Vagina (tissue), 2 donors: ENCODE measurements at places on chromosomes 3 and 15. TPM values are rescaled to one million over a fixed set of nuclear protein-coding genes. Genes with fewer than 3 reads are reported as not detected.
A peak's percentile ranks its signal among the peaks of the same experiment; 100 is the strongest.

SLC22A14 gene
- 0.49 TPM for total RNA-seq

ARL6 gene
- total RNA-seq: 15.7 TPM

ISLR2 gene
- total RNA-seq: 3.4 TPM

PP2D1 gene
- total RNA-seq: not detected

MORC1 gene
- total RNA-seq: not detected

DGKG gene
- 2.5 TPM for total RNA-seq

CLDN11 gene
- 136 TPM for total RNA-seq

IL17RE gene
- total RNA-seq: 15.2 TPM

FGF7 gene
- 137 TPM for total RNA-seq

DNA sequence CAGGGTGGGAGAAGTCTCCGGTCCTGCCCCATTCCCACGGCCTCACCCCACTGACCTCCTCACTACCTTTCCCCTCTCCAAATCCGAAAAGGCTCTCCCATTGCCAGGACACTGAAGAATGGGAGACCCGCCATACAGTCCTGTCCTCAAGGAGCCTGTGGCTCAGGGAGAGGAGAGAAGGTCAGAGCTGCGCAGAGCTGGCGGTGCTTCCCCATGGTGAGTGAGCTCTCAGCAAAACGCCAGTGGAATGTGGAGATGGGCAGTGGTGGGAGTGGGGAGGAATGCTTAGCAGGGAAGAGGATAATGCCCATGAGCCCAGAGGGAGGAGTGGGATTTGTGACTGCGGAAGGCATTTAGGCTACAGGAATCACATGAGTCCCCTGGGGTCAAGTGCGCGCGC is 20.1 kb downstream of the FAM43A start:
- no peak overlapping the region for H3K4me3 ChIP-seq
- H3K4me1 ChIP-seq: no peaks in the 10 kb centered on the region
- DNase-seq: no peak
- no peaks in the 10 kb centered on the region for H3K36me3 ChIP-seq
- H3K27me3 ChIP-seq: no peaks in the 10 kb centered on the region

- DNase-seq: no peak
- H3K4me3 ChIP-seq: no peak overlapping the region
- no peaks in the 10 kb centered on the region for H3K27me3 ChIP-seq
- H3K4me1 ChIP-seq: peaks cover 8% of the 10 kb centered on the region
These were observed 35.5 kb downstream of the CRTAP start for GRCh38 chr3:33149342-33149741.

DNA sequence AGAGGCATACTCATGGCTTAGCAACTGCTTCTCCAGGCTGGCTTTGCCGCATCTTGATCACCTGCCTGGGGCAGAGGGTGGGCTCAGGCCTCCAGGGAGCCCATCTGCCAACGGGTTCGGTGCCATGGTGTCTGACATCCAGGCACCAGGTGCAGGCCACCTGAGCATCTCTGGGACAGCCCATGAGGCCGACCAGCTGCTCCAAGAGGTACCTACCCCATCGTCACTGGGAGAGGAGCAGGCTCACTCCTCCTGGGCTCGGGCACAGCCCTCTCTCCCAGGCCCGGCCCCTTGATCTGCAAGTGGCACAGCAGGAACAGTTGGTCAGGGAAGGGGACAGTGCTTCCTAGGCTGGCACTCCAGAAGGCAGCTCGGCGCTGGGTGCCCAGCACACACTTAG is 21.9 kb downstream of the TPRA1 start:
- H3K27ac ChIP-seq: no peak overlapping the region
- H3K4me3 ChIP-seq: no peak overlapping the region
- no peak for DNase-seq
- H3K4me1 ChIP-seq: no peaks in the 10 kb centered on the region
- H3K36me3 ChIP-seq: peaks cover 24% of the 10 kb centered on the region
- no peaks in the 10 kb centered on the region for H3K27me3 ChIP-seq

- no peaks in the 10 kb centered on the region for H3K27me3 ChIP-seq
- no peak overlapping the region for H3K27ac ChIP-seq
- H3K4me3 ChIP-seq: no peak overlapping the region
- no peaks in the 10 kb centered on the region for H3K36me3 ChIP-seq
- peaks cover 15% of the 10 kb centered on the region for H3K4me1 ChIP-seq
These were observed 3.0 kb upstream of the TLNRD1 start for GRCh38 chr15:80997692-80998091.

DNA sequence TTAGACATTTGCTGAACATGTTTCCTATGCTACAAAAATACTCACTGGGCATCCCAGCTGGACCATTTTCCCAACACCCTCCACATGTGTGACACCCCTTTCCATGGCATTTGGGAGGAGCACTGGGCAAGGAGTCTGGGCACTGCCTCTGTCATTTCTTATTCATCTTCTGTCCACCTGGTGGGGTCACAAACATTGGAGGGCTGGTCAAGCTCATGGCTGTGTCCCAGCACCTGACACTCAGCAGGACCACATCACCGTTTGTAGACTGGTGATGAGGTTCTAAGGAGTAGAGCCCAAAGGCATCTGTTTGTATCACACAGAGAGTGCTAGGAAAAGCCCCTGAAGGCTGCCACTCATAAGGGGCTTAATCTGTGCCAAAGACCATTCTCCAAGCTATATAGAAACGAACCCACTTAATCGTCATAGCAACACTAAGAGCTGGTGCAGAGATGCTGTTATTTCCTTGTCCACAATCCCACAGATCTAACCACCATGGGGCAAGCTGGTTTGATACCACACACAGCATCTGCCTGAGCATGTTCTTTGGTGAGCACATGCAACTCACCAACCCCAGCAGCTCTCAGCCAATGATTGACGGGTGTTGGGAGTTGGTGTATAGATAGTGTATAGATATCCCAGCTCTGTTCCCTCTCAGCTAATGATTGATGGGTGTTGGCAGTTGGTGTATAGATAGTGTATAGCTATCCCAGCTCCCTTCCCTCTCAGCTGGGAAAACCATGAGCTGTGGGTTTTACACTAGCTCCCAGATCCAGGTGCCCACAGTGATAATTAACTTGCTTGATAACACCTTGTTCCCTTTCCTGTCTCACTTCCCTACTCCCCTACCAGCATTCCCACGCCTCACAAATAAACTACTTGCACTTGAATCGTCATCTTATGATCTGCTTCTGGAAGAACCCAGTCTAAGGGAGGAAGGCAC is 42.7 kb upstream of the ATP2B2 start:
- H3K4me1 ChIP-seq: no peaks in the 10 kb centered on the region
- DNase-seq: peak; percentile 85
- H3K27ac ChIP-seq: no peak overlapping the region
- H3K27me3 ChIP-seq: no peaks in the 10 kb centered on the region
- no peak overlapping the region for H3K4me3 ChIP-seq

GRCh38 chr15:38554354-38554753 is 10.3 kb downstream of the RASGRP1 start:
- no peak for DNase-seq
- H3K36me3 ChIP-seq: no peaks in the 10 kb centered on the region
- no peak overlapping the region for H3K4me3 ChIP-seq
- H3K27ac ChIP-seq: no peak overlapping the region
- no peaks in the 10 kb centered on the region for H3K27me3 ChIP-seq

- no peaks in the 10 kb centered on the region for H3K36me3 ChIP-seq
- H3K4me3 ChIP-seq: no peak overlapping the region
- H3K27me3 ChIP-seq: no peaks in the 10 kb centered on the region
- no peaks in the 10 kb centered on the region for H3K4me1 ChIP-seq
These were observed 185.9 kb downstream of the SUCLG2 start for GRCh38 chr3:67468511-67468910.

GRCh38 chr15:77612958-77613601 is 19.6 kb downstream of the LINGO1 start:
- H3K36me3 ChIP-seq: no peaks in the 10 kb centered on the region
- no peaks in the 10 kb centered on the region for H3K27me3 ChIP-seq
- no peaks in the 10 kb centered on the region for H3K4me1 ChIP-seq
- DNase-seq: no peak

- no peak for DNase-seq
- H3K4me3 ChIP-seq: no peak overlapping the region
- no peaks in the 10 kb centered on the region for H3K4me1 ChIP-seq
- no peaks in the 10 kb centered on the region for H3K27me3 ChIP-seq
- H3K27ac ChIP-seq: no peak overlapping the region
- no peaks in the 10 kb centered on the region for H3K36me3 ChIP-seq
These were observed 26.3 kb upstream of the TIPARP start for GRCh38 chr3:156648086-156648485.

GRCh38 chr15:66133247-66133885 is 120.2 kb downstream of the MEGF11 start:
- H3K27ac ChIP-seq: no peak overlapping the region
- H3K27me3 ChIP-seq: no peaks in the 10 kb centered on the region

DNA sequence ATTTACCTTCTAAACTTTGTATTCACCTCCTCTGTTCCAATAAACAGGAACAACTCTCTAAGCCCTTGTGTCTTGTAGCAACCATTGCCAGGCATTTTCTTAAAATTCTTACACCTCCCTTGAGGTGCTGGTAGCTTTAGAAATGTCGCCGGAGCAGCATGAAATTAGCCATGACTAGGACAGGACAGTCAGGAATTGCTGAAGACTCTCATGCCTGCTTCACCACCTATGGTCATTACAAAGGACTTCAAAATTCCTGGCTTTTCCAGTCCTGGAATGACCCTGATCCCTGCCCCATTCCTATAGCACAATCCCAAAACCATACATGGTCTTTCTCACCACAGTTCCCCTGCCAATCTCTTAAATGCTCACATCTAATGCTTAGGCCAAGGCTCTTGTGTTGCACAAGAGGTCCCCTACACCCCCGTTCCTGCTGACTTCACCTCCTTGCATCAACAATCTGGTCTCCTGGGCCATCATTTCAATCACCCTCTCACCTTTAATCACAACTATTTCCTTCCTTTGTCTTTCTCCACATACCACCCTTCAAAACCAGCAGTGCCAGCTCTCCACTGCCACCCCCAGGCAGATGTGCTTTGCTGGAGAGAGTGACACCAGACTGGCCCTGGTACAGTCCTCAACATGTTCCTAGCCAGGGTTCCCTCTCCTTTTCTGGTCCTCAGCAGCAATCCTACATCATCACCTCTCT is 113.2 kb upstream of the TJP1 start:
- H3K27me3 ChIP-seq: no peaks in the 10 kb centered on the region
- H3K4me3 ChIP-seq: no peak overlapping the region
- H3K4me1 ChIP-seq: no peaks in the 10 kb centered on the region

- no peaks in the 10 kb centered on the region for H3K27me3 ChIP-seq
- no peak for DNase-seq
- peak overlapping the region; percentile 71 for H3K27ac ChIP-seq
These were observed 29.5 kb downstream of the BOC start for GRCh38 chr3:113240841-113241240.

GRCh38 chr3:133934073-133934970 is 38.6 kb upstream of the RAB6B start:
- H3K27me3 ChIP-seq: no peaks in the 10 kb centered on the region
- no peak overlapping the region for H3K4me3 ChIP-seq
- no peaks in the 10 kb centered on the region for H3K4me1 ChIP-seq
- H3K36me3 ChIP-seq: no peaks in the 10 kb centered on the region

DNA sequence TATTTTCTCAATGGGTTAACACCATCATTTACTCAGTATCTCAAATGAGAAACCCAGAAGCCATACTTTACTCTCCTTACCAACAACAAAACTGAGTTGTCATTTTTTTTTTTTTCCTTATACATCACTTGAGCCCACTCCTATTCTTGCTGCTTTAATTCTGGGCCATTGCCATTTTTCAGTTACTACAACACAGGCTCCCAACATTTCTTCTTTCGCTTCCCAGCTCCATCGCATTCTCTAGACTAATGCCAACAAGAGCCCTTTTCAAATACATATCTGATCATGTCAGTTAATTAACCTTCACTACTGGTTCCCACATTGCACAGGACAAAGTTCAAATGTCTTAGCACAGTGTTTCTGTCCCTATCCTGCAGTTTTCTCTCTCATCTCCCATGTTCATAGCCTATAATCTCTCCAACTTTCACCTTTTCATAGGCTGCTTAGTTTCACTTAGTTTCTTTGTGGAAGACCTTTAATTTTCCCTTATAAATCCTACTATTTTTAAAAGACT is 22.5 kb upstream of the ANXA2 start:
- DNase-seq: no peak
- H3K27ac ChIP-seq: no peak overlapping the region
- peaks cover 5% of the 10 kb centered on the region for H3K4me1 ChIP-seq
- H3K36me3 ChIP-seq: no peaks in the 10 kb centered on the region
- H3K27me3 ChIP-seq: no peaks in the 10 kb centered on the region

- H3K27ac ChIP-seq: no peak overlapping the region
- H3K4me1 ChIP-seq: no peaks in the 10 kb centered on the region
- no peaks in the 10 kb centered on the region for H3K36me3 ChIP-seq
- H3K27me3 ChIP-seq: no peaks in the 10 kb centered on the region
- no peak overlapping the region for H3K4me3 ChIP-seq
These were observed 324.6 kb downstream of the MCTP2 start for GRCh38 chr15:94555841-94556519.

- H3K27ac ChIP-seq: no peak overlapping the region
- H3K27me3 ChIP-seq: no peaks in the 10 kb centered on the region
- H3K36me3 ChIP-seq: no peaks in the 10 kb centered on the region
- no peaks in the 10 kb centered on the region for H3K4me1 ChIP-seq
These were observed 53.1 kb upstream of the GK5 start for GRCh38 chr3:142278451-142278850.

- no peaks in the 10 kb centered on the region for H3K27me3 ChIP-seq
These were observed 117.7 kb upstream of the TP63 start for GRCh38 chr3:189513281-189514117.

GRCh38 chr3:13189639-13190377 is 116.6 kb upstream of the IQSEC1 start:
- H3K27me3 ChIP-seq: no peaks in the 10 kb centered on the region
- H3K4me1 ChIP-seq: no peaks in the 10 kb centered on the region
- H3K36me3 ChIP-seq: no peaks in the 10 kb centered on the region
- no peak for DNase-seq

DNA sequence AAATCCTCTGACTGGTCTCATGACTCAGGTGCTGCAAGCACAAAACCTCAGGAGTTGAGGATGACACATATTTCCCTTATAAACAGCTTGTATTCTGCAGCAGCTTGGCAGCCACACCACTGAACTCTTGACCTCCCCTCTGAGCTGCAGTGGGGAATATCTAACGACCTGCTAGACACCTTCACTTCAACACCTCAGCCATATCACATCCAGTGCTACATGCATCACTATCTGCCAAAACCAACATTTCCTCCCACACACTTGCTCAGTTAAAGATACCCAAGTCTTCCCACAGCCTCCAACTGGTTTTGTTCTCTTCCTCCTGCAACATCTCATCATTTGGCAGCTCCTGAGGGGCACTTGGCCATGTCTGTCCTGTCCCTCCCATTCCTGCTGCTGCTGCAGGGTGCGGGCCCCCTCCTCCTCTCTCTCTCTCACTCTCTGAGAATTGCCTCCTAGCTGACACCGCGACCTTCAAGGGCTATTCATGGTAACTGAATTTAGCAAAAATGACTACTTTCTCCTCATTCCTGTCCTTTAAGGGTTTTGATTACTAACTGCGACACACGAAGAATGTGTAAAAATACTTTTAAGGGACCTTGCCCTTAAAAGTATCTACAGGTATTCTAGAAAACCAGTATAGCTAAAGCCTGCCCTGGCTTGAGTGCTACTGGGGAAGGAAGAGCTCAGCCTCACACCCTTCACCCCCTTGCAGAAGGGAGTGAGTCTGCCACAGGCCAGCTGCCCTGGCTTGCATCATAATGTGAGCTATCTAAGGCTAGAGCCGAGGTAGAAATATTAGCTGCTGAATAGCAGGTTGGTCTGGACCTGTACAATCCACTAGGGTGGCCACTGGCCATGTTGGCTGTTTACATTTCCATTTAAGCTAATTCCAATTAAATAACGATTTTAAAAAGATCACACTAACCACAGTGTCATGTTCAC is 5.0 kb upstream of the CCR9 start:
- no peak for DNase-seq
- peaks cover 7% of the 10 kb centered on the region for H3K4me1 ChIP-seq
- no peak overlapping the region for H3K27ac ChIP-seq
- no peaks in the 10 kb centered on the region for H3K36me3 ChIP-seq
- H3K27me3 ChIP-seq: no peaks in the 10 kb centered on the region
